ENCODE measurements at places on chromosomes 12 and 14.

GRCh38 chr14:74863274-74863673, 12.7 kb downstream of the PROX2 start:
- DNase-seq: no peak

DNA sequence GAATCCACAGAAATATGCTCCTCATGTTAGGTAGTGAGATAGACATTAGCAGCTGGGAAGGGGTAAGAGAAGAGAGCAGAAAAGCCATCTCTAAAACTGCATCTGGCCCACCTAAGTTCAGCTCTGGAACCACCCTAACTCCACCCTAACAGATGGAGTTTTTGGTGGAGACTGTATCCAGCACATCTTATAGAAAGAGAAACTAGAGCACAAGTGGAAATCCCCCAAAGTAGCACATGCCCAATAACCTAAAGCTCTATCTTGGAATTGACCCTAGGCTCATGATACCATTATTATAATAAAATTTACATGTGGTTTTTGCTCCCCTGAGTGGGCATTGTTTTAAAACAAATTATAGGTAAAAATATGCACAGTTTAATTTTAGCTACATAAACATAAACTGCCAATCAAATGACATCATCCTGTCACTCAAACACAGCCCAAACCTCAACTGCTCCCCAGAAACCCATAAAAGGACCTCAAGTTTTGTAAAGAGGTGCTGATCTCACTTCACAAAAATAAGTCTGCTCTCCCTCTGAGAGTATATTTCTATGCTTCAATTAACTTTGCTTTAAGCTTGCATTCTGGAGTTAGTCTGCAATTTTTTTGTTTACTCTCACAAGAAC, 206.4 kb downstream of the PIK3C2G start:
- DNase-seq: no peak

DNA sequence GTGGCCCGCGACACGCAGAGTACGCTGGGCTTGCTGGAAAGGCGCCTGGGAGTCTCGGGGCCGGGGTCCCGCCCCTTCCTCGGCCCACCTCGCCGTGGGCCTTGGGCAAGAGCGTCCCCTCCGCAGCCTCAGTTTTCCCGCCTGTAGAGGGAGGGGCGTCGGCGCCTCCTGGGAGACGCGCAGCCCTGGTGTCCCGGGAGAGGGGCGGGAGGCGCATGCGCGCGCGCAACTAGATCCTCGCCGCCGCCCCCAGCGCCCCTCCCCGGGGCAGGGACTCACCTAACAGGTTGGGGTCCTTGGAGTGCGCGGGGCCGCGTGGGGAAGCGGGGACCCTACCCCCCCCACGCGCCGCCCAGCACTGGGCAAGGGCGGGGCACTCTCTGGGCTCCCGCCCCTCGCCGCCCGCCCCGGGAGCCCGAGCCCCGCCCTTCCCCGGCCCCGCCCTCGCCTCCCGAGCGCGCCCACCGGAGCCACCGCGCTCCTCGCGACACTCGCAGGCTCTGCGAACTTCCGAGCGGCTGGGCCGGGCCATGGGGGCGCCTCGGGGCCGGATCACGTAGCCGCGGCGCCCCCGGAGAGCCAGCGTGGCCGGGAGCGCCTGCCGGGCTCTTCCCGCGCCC, at the start of gene KIF26A:
TSS of gene KIF26A (plus strand) at position 490 of the 620 bp plus-strand sequence. CDS start 136 bp downstream, outside the sequence.
- DNase-seq: no peak

DNA sequence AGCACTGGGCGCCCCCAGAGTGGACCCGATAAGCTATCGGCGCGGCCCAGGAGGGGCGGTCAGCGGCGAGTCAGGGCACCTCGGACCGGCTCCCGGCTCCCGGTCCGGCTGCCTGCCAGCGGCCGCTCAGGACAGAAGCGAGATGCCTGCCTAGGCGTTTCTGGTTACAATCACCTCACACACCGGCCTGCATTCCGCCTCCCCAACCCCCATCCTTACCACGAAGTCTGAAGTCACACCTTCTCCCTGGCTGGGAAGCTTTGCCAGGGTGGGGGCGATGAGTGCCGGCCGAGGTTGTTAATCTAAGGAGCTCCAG, 42.6 kb upstream of the TBX5 start:
- no peak for DNase-seq

DNA sequence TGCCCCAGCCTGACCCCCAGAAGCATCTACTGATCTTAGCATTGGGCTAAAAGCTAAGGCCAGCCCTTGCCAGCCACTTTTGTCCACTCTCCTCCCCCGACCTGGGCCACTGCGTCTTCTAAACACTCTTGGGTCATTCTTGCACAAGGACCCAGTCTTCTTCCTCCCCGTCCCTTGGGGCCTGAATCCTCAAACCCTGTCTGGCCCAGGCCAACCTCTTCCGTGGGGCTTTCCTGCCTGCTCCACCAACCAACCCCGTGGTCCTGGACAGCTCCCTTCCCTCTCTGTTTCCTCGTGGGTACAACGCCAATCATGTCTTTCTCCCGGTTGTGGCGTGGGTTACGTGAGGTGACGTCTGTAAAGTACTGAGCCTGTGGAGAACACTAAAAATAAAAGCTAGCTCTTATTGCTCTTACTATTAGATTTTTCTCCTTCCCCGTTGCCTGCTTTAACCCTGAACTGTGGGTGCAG, 21.5 kb downstream of the FAM222A start:
- no peak for DNase-seq
